NCI-H1417 treated with DMSO at 0.1 percent for 48 hours (cell line): ENCODE measurements at places on chromosomes 1 and 21.

DNA sequence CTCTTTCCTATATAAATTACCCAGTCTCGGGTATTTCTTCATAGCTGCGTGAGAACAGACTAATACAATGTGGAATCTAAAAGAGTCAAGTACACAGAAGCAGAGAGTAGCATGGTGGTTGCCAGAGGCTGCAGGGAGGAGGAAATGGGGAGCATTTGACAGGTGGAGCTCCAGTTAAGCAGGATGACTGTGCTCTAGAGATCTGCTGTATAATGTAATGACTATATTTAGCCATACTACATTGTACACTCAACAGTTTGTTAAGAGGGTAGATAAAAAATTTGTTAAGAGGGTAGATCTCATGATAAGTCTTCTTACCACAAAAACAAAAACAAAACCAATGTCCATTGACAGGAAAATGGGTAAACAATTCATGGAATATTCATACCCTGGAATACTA lies 82.1 kb downstream of the MT1HL1 start:
- no peak for DNase-seq

GRCh38 chr1:61926597-61926996 lies 184.3 kb downstream of the PATJ start:
- DNase-seq: no peak

- no peak for DNase-seq
Measured at GRCh38 chr1:151458802-151459330, 428 bp downstream of the POGZ start.

GRCh38 chr1:210448297-210448892 lies 119.7 kb downstream of the HHAT start:
- DNase-seq: peak; percentile 24

DNA sequence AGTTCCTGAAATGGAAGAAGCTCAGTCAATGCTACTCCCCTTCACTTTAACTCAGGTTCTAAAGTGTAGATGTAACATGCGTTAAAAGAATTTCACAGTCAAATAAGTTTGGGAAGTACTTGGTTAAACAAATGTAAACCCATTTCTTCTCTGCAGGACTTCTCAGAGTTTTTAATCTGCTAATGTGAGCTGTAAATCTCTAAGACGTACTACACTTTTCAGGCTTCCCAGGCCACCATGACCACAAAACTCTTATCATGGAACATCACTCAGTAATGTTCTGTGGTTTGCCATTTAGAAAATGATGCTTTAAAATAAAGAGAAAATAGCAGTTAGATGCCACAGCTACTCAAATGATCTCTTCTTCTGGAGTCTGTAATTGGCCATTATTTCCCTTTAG lies 104.3 kb downstream of the HHIPL2 start:
- DNase-seq: no peak

DNA sequence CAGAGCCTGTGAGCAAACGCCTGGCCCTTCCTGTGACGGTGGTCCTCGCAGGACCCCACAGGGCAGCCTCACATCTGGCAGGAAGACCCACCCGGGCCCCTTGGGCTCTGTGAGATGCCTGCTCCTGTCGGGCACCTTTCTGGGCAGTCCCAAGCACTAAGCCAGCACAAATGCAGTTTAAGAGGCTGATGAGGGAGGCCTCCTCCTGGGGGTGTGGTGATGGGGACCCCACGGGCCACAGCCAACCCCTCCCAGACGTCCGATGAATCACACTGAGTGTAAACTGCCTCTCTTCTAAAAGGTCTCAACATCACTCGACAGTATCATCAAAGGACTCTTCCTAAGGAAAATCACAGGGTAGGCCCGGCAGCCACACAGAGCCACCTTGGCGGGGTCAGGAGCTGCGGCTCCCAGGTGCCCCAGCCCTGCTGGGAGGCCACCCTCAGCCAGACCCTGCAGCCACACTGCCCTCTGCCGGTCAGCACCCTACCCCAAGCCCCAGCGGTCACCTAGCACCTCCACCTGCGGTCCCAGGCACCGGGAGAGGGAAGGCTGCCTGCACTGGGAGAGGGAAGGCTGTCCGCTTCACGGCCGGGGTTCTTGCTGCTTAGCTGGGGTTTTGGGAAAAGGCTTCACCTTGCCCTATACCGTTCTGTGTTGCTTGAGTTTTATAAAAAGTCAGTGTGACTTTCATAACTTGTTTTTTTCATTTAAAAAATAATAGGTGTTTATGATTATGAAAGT lies 3.9 kb upstream of the PRKCZ start:
- DNase-seq: no peak

DNA sequence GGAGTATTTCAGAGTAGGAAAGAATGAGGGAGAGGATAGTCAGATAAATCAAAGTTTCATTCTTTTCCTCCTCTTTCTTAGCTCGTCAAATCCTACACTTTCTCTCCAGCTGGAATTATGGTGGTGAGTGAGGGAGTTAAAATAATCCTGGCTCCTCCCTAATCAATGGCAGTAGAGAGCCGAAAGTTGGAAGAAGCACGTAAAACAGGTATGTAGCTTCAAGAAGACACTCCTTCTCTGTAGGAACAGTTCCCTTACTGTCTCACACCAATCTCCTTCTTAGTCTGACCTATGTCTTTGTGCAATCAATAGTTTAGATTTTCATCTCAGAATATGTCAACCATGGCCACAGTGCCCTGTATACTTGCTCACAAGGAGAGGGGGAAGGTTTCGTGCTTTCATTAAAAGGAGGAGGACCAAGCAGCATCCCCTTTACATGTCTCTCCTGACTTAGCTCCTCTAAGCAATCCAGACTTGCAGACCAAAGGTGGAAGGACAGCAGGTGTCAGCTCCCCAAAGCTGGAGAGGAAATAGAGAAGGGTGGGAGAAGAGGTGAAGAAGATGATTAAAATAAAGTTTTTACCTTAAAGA lies 878 bp downstream of the MINDY1 start:
- DNase-seq: no peak
